ENCODE measurements at places on chromosomes 5 and 9. TPM values are rescaled to one million over a fixed set of nuclear protein-coding genes. Genes with fewer than 3 reads are reported as not detected.

- DNase-seq, result no peak
These were observed 174.5 kb downstream of the DOCK8 start for GRCh38 chr9:389159-389558.

GRCh38 chr9:20623748-20624124, 1.4 kb upstream of the MLLT3 start:
- DNase-seq, result no peak

LYSMD3 gene
- 16.0 TPM for total RNA-seq

PURA gene
- 14.2 TPM for total RNA-seq

Measured in activated T-cell treated with anti-CD3 and anti-CD28 coated beads, Interleukin-2, amount 50 U/mL, for 72 hours (primary cell).